ENCODE measurements at places on chromosomes 13 and 19. TPM values are rescaled to one million over a fixed set of nuclear protein-coding genes. Genes with fewer than 3 reads are reported as not detected.

DOHH gene
- 32.8 TPM for polyA plus RNA-seq

DNA sequence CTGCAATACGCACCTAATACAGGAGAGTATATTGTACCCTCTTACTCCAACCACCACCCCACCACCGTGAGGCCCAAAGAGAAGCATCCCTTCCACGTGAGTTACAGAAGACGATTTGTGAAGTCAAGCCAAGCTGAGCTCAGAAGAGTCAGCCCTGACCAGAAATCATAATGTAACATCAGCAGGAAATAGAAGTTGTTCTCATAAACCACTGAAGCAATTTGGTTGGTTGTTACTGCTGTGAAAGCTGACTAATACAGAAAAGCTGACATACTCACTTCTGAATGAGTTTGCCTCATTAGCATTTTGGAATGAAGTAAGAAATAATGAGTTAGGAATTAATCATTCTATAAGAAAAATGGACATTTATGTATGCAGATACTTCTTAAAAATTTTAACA is 749.4 kb upstream of the SLC10A2 start:
- H3K36me3 ChIP-seq, result no peaks in the 10 kb centered on the region
- DNase-seq, result no peak
- H3K4me3 ChIP-seq, result no peak overlapping the region

GRCh38 chr19:29393915-29394460 is 131.8 kb upstream of the VSTM2B start:
- H3K4me3 ChIP-seq, result no peak overlapping the region
- H3K4me1 ChIP-seq, result no peaks in the 10 kb centered on the region
- no peaks in the 10 kb centered on the region for H3K36me3 ChIP-seq
- DNase-seq, result no peak

- H3K27me3 ChIP-seq, result peaks cover 89% of the 10 kb centered on the region
- H3K4me1 ChIP-seq, result peaks cover 47% of the 10 kb centered on the region
- DNase-seq, result peak; percentile 91
- no peak overlapping the region for H3K27ac ChIP-seq
- no peaks in the 10 kb centered on the region for H3K36me3 ChIP-seq
Observed at GRCh38 chr13:112893570-112894422, 75.2 kb upstream of the MCF2L start.

DNA sequence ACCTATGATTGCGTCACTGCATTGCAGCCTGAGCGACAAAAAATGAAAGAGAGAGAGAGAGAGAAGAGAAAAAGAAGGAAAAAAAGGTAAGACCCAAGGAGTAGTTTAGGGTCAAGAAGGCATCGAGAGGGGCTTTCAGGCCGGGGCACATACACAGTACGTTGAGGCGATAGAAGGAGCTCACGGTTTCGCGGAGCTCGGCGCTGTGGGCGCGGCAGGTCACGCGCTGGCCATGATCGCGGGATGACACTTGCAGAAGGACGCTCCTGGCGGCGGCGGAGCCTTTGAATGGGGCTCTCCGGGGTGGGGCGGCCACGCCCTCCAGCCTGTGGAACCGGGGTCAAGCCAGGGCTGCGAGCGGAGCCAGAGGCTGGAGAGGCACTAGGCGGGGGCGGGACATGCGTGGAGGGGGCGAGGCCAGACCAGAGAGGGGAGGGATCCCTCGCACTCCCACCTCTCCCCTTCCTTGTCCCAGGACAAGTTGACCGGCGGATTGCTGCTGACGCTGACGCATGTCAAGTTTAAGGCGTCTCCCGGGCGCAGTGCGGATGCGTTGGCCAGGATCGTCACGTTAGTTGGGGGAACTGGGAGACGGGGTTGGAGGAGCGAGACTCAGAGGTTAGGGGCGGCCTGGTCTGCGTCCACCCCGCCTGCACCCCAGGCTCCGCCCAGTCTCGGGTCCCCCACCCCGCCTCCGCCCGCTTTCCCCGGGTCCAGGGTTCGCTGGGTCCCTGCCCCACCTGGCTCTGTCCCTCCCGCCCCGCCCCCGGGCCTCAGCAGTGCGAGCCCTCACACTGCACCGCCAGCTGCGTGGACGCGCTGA is 6.9 kb downstream of the NPHS1 start:
- no peaks in the 10 kb centered on the region for H3K36me3 ChIP-seq
- H3K27me3 ChIP-seq, result peaks cover 30% of the 10 kb centered on the region
- H3K27ac ChIP-seq, result no peak overlapping the region

- no peaks in the 10 kb centered on the region for H3K4me1 ChIP-seq
- no peak overlapping the region for H3K27ac ChIP-seq
- DNase-seq, result no peak
- H3K4me3 ChIP-seq, result no peak overlapping the region
- no peaks in the 10 kb centered on the region for H3K27me3 ChIP-seq
Observed at GRCh38 chr13:77776704-77777103, 79.2 kb downstream of the SLAIN1 start.

DNA sequence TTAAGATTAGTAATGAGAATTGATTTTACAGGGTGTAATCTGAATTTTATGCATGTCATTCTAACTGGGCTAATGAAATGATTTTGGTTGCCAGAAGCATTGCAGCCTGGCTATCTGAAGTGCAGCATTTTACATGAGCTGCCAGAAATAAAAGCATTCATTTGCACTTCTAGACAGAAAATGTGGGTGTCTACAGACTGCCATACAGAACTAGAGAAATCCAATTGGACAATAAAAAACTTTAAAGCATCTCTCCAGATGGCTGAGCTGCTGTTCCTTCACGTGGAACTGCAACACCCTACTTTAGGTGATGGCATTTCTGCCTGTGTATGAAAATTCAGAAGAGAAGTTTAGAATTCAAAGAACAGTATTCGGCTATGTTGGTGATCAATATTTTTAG is 450.1 kb upstream of the SLITRK1 start:
- H3K27me3 ChIP-seq, result no peaks in the 10 kb centered on the region
- H3K4me1 ChIP-seq, result no peaks in the 10 kb centered on the region
- no peak overlapping the region for H3K27ac ChIP-seq

DNA sequence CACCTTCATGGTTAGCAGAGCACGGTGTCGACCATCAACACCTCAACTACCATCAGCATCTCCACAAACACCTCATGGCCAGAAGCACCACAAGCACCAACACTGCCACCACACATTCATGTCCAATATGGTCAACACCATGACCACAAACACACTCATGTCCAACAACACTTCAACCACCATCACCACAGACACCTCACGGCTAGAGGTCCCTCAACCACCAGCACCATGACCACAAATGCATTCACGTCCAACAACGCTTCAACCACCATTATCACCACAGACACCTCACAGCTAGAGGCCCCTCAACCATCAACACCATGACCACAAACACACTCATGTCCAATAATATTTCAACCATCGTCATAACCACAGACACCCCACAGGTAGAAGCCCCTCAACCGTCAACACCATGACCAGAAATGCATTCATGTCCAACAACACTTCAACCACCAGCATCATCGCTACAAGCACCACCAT is 10.2 kb downstream of the TRAPPC5 start:
- no peaks in the 10 kb centered on the region for H3K36me3 ChIP-seq
- DNase-seq, result no peak
- H3K4me3 ChIP-seq, result no peak overlapping the region
- peaks cover 11% of the 10 kb centered on the region for H3K4me1 ChIP-seq
- peaks cover 5% of the 10 kb centered on the region for H3K27me3 ChIP-seq

Measured in K562 (cell line).